ENCODE measurements at places on chromosomes 4 and X. TPM values are rescaled to one million over a fixed set of nuclear protein-coding genes. Genes with fewer than 3 reads are reported as not detected.

GRCh38 chr4:40940317-40940741 is 190.6 kb downstream of the NSUN7 start:
- no peak for DNase-seq

The HTN3 gene
- not detected for total RNA-seq

The IQSEC2 gene
- total RNA-seq = 10.3 TPM

GRCh38 chr4:93373893-93374860 is 454.4 kb upstream of the ATOH1 start:
- no peak for DNase-seq

GRCh38 chrX:331151-331824 is 12.7 kb upstream of the GTPBP6 start:
- no peak for DNase-seq

The FGB gene
- total RNA-seq = not detected

The OPN1MW3 gene
- total RNA-seq = not detected

DNA sequence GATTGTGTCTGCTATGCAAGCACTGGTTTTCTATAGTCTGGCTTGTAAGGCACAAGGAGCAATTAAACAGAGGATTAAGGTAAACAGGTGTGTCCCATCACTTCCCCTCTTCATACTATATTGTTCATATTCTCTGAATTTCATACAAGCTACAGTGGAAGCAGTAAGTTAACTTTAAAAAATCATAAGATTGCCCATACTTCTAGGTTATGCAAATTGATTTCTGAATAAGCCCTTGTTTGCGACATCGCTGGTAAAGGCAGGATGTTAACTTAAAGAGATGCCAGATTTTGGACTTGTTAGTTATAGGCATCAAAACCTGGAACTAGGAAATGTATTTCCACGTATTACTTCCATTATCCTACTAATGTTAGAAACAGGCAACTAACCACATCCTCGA is 1.0 kb upstream of the TMEM131L start:
- DNase-seq = no peak

DNA sequence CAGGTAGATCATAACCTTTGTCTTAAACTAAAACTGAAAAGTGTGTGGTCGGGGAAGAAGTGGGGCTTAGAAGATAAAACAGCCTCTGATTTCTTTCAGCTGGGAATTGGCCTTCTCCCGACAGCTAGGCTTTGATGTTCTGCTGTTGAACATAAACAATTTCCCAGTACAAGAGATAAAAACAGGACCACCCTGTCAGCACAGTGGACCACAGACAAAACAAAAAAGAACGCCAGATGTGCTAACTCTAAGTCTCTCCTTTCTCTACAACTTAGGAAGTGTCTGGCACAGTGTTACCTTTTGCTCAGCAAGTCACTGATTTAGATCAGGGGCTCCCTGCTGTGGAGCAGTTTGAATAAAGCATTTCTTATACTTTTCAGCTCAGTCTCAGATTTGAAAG is 87.5 kb upstream of the UXT start:
- no peak for DNase-seq

- no peak for DNase-seq
These were observed 72.6 kb downstream of the DTHD1 start for GRCh38 chr4:36353998-36354397.

The TMEM271 gene
- total RNA-seq = not detected

DNA sequence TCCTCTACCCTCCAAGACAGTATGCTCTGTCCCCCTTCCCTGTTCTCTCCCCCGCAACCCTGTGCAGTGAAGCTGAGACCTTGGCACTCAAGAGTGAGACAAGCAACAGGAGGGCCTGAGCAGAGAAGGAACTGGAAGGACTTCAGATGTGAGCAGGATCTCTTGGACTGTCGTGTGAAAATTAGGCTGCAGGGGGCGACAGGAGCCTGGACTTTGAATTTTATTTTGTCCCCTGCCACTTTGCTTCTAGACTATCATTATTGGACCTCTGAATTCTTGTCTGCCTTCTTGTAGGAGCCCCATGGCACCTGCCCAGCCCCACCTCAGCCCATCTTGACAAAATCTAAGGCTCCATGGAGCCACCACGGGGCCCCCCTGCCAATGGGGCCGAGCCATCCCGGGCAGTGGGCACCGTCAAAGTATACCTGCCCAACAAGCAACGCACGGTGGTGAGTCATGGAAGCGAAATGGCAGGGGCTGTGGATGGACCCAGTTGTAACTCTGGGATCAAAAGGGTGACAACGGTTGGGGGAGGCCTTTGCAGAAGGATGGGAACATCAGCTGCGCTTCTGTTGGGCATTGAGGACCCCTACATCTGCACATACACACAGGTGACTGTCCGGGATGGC is 1.7 kb downstream of the ARAF start:
- DNase-seq = no peak

GRCh38 chr4:37603070-37603468 is 83.1 kb downstream of the RELL1 start:
- peak; percentile 2 for DNase-seq

DNA sequence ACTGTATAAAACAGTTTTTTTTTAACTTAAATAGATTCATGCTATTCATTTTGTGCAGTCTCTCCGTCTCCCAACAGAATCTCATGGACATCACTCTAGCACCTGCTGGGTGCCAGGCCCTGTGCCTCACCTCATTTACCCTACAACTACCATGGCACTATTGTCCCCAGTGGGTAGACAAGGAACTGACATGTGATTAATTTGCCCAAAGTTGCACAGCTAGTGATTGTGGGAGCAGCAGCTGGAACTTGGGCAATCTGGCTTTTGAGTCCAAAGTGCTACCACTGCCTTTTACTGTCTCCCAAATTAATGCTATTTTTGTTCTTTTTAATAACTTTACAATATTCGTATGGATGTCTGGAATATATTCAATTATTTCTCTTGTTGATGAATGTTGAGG is 11.2 kb upstream of the PGRMC2 start:
- no peak for DNase-seq

The BTK gene
- 0.53 TPM for total RNA-seq

The LONRF3 gene
- total RNA-seq = 4.8 TPM

- no peak for DNase-seq
These were observed 24.3 kb downstream of the RGS12 start for GRCh38 chr4:3317011-3317655.

The GAGE12J gene
- total RNA-seq = not detected

The HSFX2 gene
- not detected for total RNA-seq

The BMPR1B gene
- 0.09 TPM for total RNA-seq

DNA sequence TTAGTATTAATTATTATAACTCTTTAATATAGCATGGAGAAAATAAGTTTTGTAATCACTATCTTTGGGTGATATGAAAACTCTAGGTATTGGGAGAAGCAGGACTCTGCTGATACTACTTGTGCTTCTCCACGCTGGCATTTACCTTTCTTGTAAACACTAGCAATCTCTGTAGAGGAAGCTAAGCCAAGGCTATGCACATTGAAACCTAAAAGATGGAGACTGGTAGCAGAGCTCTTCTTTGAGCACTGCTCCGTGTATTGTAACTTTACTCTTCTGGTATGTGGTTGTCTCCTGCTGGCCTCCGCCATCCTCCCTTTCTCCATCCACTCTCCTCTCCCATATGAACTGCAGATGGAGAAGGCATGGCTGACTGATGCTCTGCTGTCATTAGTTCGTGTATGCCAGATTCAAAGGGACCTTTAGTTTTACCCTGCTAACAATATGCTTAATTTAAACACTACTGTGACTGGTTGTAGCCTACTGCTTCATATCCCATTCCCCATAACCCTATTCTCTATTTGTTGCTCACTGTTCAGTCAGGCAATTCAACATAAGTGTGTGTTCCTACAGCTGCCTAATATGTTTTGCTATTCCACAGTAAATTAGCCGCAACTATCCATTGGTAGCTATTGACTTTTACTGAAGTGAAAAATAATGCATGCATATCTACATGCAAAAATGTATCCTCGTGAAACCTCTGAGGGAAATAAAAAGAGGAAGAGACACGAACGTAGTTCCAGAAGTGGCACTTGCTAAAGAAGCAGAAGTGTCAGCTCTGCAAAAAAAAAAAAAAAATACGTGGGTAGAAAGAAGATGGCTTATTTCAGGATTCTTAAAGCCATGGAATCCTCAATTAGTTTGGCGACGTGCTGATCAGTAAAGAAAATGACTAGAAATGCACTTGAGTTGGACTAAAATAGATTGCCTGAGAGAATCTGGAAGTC is 55.6 kb upstream of the CCSER1 start:
- DNase-seq = no peak

The TLR6 gene
- total RNA-seq = 3.3 TPM

The RIPPLY1 gene
- not detected for total RNA-seq

Measured in esophagus squamous epithelium (tissue), 5 donors.